ENCODE measurements at places on chromosomes 6 and 20.

DNA sequence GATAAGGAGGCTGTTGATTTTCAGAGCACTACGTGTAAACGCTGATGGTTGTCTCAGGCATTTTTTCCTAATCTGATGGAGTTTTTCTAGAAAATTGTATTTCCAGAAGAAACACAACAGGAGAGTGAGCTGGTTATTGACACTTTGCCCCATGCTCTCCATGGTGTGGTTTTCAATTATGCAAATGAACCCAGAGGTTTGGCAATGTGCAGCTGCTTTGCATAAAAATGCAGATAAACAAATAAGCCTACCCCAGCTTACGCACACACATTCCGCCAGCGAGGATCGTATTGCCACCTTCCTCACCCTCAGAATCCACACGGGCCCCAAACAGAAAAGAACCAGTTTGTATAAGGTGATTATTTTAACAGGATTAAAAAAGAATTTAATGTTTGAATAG lies 45.1 kb upstream of the FRMD1 start:
- no peak for DNase-seq

DNA sequence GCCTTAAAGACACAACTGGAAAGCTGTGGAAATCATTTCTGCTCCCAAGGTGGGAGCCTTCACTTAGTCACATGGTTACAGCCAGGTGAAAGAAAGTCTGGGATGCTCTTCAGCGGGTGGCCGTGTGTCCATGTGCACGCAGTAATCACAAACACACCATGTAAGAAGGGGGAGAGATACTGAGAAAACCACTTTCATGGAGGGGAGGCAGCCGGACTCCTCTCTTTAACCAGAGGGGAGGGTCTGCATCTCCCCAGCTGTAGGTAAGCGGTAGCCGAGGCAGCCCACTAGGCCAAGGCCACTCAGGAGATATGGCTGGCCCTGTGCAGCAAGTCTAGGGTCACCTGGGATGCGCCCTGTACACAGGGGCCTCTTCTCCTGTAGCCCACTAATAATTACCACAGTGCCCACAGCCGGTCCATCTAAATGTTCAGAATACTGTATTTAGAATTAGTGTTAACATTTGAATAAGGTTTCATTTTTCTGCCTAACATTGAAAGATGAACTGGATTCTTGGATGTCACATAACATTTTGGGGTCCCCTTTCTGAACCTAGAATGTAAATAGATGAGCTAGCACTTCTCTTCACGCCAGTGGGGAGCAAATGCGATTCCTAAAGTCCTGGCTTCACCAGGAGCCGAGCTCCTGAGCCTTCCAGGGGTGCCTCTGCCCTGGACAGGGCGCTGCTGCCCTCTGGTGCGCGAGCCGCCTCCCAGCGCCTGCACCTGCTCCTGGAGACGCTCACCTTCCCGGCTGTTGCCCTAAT lies 15.9 kb downstream of the GPR31 start:
- peak; percentile 19 for DNase-seq

- DNase-seq: no peak
Measured at GRCh38 chr6:164214066-164214465, 799.5 kb downstream of the QKI start.

DNA sequence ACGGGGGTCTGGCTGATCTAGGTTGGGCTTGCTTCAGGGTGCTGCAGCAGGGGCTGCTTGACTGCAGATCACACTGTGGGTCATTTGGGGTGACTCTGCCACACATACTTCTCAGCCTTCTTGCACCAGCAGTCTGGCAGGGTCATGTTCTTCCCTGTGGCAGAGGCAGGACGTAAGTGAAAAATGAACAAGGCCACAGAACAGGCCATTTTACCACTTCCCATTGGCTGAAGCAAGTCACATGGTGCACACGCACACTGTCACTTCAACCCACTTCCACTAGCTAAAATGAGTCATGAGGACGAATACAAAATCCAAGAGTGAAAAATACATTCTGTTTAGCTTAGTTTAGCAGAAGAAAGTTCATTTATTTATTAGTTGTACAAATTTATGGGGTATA lies 168.6 kb upstream of the GGTLC1 start:
- no peak for DNase-seq

GRCh38 chr6:148027201-148027600 lies 315.4 kb upstream of the SASH1 start:
- DNase-seq: no peak

- no peak for DNase-seq
Measured at GRCh38 chr6:56079751-56080540, 167.4 kb downstream of the COL21A1 start.

DNA sequence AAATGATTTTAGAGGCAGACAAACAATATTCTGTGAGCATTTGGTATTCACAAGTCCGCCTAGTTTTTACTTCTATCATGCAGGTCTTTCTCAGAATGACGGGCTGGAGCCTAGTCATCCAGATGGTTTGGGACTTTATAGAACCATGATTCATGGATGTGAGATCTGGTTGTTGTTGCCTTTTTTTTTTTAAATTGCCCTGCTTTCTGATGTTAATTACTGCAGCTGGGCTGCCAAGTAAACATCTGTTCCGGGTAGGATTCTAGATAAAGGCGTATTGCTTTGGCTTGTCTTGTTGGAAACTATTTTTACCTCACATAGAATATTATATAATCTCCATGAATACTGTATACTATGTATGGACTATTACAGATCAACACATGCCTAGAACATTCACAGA lies 58.1 kb downstream of the RNF217 start:
- no peak for DNase-seq

DNA sequence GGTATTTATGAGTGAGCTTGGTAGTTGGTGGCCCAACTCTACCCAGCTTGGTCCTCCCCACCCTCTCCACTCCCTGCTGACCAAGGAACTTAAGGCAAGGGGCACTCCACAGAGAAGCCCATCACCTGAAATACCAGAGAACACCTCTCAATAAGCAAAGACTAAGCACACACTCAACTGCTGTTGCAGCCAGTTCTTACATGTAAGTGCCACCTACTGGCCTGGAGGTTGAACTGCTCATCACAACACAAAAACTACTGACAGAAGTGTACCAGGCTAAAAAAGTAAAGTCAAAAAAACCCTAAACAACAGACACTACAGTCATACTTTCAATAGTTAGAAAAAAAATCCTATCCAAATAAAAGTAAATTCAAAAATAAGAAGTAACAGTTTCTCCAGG lies 146.2 kb downstream of the FAM83B start:
- DNase-seq: no peak

GRCh38 chr6:34638834-34639736 lies 57.5 kb downstream of the ILRUN start:
- DNase-seq: no peak

- DNase-seq: no peak
Measured at GRCh38 chr6:42781546-42781795, 381 bp upstream of the BICRAL start.

DNA sequence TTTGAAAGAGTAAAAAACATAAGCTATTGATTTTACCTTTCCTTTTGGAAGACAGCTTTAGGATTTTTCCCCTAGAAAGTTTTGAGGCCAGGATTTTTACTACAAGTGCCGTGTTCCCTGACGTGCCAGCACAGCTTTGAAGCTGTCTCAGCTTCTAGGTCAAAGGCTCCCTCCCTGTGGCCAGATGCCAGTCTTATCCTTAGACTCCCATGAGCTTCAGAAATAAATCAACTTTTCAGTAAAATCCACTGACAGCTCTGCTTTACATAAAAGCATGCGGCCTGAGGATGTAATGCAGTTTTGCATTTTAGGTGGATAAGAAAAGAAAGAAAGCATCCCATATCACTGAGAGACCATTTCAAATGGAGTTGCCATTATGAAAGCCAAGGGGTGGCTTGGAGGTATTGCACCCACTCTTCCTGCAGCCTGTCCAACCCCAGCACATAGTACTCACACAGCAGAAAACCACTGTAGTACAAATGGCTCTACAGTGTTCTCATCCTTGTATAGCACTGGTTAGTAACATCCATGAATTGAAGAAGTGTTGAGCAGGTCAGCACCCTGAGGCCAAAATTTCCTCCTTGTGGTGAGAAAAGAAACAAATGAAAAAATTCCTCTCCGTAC lies 15.2 kb upstream of the ATXN1 start:
- DNase-seq: no peak

- DNase-seq: no peak
Measured at GRCh38 chr6:165049362-165049761, 260.0 kb downstream of the C6orf118 start.

GRCh38 chr6:80098392-80098791 lies 8.1 kb upstream of the BCKDHB start:
- no peak for DNase-seq

GRCh38 chr6:150046943-150047342 lies 21.6 kb upstream of the RAET1L start:
- no peak for DNase-seq

GRCh38 chr6:45419571-45420082 lies 41.9 kb upstream of the SUPT3H start:
- DNase-seq: peak; percentile 38

DNA sequence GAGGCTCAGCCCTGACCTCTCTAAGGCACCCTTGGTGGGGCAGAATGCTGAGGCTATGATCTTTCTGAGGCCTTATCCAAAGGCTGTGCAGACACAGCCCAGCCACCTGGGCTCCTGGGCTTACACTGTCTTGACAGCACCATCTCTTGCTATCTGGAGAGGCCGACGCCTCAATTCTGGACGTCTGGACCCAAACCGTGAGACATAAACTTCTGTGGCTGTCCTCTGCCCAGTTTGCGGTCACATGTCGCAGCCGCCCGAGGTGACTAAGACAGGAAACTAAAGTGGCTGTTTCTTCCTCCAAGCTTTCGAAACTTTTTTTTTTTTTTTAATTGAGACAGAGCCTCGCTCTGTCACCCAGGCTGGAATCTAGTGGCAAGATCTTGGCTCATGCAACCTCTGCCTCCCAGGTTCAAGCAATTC lies 49.3 kb downstream of the PRR18 start:
- peak; percentile 22 for DNase-seq

DNA sequence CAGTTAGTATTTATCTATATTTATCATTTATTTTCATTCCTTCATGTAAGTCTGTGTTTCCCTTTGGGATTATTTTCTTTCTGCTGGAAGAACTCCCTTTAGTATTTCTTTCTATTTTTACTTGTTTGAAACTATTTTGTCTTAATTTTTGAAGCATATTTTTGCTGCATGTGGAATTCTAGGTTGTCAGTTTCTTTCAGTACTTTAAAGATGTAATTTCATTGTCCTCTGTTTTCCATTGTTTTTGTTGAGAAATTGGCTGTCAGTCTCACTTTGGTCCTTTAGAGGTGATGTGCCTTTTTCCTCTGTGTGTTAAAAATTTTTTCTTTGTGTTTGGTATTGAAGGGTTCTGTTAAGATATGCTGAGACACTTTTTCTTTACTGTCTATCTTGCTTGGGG lies 17.1 kb downstream of the RNF182 start:
- DNase-seq: no peak

GRCh38 chr6:73803562-73804241 lies 107.7 kb downstream of the CD109 start:
- DNase-seq: no peak

GRCh38 chr6:35931120-35931561 lies 10.2 kb upstream of the SRPK1 start:
- no peak for DNase-seq

GRCh38 chr6:32972353-32973143 lies 4.2 kb downstream of the BRD2 start:
- DNase-seq: no peak
